ENCODE measurements at places on chromosomes 16 and 17.

DNA sequence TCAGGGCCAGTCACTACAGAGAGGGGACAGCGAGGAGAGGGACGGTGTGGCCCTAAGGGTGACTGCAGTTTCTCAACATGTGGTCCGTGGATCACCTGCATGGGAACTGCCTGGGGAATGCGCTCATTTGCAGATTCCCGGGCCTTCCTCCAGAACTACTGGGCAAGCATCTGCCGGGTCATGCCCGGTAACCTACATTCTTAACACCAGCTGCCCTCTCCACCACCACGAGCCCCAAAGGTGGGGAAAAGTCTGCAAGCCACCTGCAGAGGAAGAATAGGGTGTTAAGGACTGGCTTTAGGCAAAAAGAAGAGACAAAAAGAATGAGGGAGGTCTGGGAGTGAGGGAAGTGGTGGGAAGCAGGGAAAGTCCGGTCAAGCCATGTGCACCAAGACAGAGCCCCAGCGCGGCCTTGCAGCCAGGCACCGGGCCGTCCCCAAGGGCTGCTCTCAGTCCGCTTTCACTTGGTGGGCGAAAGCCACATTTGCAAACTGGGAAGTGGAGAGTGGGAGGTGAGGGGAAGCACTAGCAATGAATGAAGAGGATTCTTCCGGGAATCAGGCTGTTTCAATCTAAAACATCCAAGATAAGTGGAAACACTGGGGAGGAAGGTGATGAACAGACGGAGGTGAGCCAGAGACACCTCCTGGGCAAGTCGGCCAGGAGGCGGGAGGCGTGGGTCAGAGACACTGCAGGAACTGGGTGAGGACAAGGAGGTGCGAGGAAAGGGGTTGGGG is 70.3 kb downstream of the N4BP1 start:
- no peak for DNase-seq

GRCh38 chr16:55057866-55058265 is 127.2 kb downstream of the IRX5 start:
- DNase-seq = no peak

DNA sequence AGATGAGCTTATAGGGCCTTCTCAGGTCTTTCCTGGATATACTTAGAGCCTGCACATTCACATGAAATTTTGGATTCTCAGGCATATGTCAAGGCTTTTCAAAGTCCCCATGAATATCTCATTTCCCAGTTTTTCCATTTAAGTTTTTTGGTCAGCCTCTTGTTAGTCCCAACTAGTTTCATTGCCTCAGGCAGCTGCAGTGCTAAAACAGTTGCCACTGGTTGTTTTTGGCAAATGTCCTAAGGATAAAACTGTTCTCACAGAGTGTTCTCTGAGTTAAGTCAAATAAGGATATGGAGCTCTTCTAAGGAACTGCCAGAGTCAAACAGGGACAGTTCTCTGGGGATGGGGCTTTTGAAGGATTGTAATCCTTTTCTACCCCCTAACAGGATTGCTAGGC is 39.9 kb upstream of the ABCC11 start:
- DNase-seq = no peak

DNA sequence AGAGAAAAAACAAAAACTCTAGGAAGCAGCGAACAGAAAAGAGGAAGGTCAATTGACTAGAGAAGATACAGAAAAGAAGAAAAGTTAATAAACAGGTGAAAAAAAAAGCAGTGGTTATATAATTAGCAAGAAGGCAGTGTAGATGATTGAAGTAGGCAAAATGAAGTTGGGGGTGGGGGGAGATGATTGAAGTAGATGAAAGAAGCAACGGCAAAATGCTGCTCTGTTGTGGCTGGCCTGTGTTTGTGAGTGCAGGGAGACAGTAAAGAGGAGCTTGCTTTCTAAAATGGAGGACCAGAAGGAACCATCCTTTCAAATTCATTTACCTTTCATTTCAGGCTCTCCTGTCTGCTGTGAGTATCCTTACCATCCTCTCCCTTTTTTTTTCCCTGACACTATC is 3.6 kb downstream of the EVI2B start:
- peak; percentile 82 for DNase-seq

DNA sequence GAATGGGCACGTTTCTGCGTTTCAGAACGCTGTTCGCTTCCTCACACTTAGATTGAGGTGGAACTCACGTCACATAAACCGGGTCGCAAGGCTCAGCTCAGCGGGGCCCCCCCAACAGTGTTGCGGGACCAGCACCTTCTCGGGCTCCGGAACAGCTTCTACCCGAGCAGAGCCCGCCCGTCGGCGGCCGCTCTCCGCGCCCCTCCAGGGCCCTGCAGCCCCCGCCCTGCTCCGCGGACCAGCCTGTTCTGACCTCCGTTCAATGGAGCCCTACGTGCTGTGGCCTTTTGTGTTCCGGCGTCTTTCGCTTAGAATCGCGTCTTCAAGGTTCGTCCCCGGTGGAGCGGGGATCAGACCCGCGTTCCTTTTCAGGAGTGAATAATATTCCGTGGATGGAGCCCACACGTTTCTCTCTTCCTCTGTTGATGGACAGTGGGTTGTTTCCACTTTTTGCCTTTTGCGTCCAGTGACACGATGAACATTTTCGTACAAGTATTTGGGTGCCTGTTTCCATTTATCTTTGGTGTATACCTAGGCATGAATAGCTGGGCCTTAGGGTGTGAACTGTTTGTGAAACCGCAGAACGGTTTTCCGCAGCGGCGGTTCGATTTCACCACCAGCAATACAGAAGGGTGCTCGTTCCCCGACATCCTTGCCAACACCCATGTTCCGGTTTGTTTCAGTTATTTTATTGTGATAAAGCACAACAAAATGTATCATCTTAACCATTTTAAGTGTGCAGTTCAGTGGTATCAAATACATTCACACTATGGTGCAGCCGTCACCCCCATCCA is 2.3 kb upstream of the SLC22A31 start:
- no peak for DNase-seq

Data from naive thymus-derived CD4-positive, alpha-beta T cell (primary cell).